ENCODE measurements at places on chromosomes 5 and 9. TPM values are rescaled to one million over a fixed set of nuclear protein-coding genes. Genes with fewer than 3 reads are reported as not detected.

C9orf50 gene
- total RNA-seq = 0.50 TPM

SLC27A6 gene
- total RNA-seq = 0.17 TPM

GDNF gene
- not detected for total RNA-seq

TICAM2 gene
- total RNA-seq = 4.5 TPM

RAPGEF6 gene
- 6.1 TPM for total RNA-seq
